ENCODE measurements at places on chromosomes 4 and X.

GRCh38 chrX:20147561-20147960, 5.9 kb upstream of the EIF1AX start:
- no peak for DNase-seq

DNA sequence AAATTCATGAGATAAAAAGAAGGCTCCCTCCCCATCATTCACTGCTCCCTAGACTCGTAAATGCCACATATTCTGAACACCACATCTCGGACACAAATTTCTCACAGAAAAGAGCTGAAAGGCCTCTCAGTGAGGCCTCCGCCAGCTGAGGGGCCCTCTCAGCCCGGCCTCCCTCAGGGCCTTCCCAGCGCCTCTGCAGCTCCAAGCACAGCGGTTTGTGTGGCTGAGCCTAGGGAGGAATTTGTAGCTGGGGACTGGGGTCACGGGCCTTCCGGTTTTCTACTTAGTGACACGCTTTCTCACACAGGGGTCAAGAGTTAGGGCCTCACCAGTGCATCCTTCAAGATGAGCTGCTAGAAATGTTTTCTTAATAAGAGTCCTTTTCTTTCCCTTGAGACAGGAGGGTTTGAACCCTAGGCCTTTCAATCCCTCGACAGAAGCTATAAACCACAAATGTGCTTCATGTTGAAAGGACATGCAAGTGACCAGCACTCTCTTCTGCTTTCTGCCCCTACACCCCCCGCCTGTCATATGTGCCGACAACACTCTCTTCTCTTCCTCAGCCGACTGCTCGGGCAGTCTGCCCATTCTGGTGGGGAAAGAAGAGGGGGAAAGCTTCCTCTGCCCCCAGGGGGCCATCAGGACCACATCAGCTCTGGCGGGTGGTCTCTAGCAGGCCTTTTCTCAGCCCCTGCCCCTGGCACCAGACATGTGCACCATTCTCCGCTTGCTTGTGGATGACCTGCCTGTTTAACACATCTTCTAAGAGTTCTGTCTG, 104.9 kb downstream of the CHIC2 start:
- DNase-seq = no peak

DNA sequence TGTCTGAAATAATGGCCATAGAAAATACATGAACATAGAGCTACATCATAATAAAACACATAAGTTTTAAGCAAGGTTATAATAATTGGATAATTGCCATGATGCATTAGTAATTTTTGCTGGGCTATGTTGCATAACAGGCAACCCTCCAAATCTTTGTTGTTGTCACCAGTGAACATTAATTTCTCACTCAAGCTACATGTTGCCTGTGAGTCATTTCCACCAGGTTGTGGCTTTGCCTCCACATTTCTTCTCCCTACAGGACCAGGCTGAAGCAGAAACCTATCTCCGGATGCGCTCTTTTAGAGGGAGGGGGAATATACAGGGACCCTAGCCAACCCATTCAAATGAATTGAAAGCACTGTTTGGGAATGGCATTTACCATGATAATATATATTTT, 347.7 kb downstream of the GABRG1 start:
- no peak for DNase-seq

DNA sequence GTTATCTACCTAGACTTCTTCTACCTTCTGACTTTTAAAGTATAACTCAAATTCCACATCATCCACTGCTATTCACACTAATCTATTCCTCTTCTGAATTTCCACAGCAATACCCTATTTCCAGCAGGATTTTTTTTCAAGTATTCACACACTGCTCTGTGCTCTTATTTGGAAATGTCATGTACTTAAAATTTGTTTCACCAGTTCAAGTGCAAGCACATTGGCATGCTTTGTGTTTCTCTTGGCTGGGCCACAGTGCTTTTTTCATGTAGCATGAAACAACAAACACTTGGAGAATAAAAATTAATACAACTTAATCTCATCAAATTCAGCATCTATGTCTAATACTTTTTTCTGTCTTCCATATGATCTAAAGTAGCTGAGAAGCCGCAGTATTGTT, 161.8 kb upstream of the PCDH18 start:
- DNase-seq = no peak

DNA sequence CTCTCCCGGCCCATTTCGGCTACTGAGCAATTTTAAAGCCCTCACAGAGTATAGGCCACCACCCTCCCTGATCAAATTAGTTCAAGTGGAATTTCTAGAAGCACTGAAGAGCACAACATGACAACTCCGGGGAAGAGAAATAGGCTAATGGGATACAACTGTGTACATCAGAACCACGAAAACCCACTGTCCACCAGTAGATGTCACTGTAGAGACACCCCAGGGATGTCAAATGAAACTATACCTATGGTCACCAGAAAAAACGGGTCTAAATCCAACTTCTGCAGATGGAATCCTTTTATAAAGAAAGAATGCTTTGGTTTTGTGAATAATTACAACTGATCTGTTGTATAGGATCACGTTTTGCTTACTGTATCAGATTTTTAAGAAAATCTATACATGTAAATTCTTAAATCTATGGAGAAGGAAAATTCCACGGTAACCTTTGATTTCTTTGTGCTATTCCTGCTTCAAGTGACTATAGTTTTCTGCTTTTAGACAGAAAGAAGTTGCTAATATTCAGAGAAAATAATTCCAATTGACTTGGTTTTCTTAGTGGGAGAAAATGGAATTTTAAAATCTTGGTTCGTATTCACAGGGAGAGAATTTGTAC, 29.5 kb upstream of the MAP3K15 start:
- peak; percentile 56 for DNase-seq

- no peak for DNase-seq
Measured at GRCh38 chr4:42327323-42327722, 70.0 kb upstream of the SHISA3 start.

- DNase-seq = no peak
Measured at GRCh38 chr4:154329268-154329868, 162.2 kb downstream of the DCHS2 start.

- no peak for DNase-seq
Measured at GRCh38 chr4:37748485-37748884, 62.3 kb upstream of the RELL1 start.

DNA sequence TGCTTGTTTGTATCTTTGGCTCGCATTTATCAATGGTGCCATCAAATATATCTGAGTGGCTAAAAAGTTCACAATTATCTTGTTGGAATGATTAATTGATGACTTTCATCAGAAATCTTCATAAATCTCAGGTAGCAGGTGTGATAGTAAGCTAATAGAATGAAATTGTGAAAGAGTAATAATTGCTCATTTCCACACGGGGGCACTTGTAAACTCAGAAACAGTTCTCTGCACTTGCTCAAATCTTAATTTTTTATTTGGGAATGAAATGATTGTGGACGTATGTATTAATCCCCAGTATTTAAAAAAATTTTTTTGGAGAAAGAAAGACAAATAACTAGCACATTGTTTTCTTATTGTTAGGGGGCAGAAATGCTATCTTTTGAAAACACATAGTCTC, 132.8 kb downstream of the DTHD1 start:
- no peak for DNase-seq

DNA sequence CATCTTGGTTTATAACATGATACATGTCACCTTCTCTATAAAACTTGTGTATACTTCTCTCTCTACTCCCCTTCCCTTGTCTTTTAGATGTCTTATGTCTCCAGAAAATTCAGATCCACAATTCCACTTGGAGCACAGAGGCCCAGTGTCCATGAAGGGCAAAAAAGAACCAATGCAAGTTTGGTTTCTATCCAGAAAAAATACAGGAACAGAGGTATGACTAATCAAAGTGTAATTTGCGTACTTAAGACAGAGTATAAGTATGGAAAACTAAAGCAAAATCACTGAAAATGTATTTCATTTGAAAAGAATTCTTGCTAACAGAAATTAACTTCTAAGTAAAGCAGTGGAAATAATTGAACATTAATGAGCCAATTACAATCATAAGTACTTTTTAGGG, 46.2 kb downstream of the GUCY1B1 start:
- no peak for DNase-seq

- DNase-seq = no peak
Measured at GRCh38 chrX:41145920-41146608, 60.8 kb downstream of the USP9X start.

- no peak for DNase-seq
Measured at GRCh38 chr4:177239477-177239876, 70.2 kb upstream of the NEIL3 start.

- DNase-seq = no peak
Measured at GRCh38 chrX:10106806-10107205, 50.0 kb upstream of the CLCN4 start.

GRCh38 chr4:139704915-139705485, 39.4 kb downstream of the MGST2 start:
- DNase-seq = no peak

DNA sequence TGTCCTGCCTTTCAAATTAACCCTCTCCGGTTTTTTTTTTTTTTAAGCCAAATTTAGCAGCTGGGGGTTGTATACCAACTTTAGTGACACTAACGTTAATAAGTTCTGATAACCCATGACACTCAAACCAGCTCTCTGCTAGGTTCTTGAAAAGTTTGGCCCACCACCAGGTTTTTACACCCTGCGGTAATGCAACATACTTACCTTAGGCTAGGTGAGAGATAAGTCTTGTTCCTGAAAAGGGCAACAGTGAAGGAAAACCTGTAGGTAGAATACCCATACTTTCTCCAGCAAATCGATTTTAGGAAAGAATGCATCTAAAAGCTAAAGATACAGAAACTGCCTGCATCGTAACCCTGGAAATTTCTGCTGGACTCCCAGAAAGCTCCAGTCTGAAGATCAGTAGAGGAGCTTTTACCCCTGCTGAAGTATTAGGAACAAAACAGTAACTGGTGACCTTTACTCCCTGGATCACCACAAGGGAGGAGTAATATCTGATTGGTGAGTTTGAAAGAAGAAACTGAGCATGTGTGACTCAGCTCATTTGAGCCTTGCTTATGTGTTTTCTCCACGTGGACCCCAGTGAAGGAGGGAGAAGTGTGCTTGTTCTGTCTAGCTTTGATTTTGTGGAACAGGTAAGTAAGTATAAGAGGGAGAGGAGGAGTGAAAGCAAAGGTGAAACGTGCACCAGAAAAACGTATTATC, 34.4 kb upstream of the COX18 start:
- DNase-seq = no peak

GRCh38 chr4:151014521-151015458, at the start of gene LRBA:
Gene LRBA, minus strand, starts transcription at chr4:151015284. Its CDS starts 642 bp downstream, at chr4:151014642.
- peak; percentile 86 for DNase-seq

DNA sequence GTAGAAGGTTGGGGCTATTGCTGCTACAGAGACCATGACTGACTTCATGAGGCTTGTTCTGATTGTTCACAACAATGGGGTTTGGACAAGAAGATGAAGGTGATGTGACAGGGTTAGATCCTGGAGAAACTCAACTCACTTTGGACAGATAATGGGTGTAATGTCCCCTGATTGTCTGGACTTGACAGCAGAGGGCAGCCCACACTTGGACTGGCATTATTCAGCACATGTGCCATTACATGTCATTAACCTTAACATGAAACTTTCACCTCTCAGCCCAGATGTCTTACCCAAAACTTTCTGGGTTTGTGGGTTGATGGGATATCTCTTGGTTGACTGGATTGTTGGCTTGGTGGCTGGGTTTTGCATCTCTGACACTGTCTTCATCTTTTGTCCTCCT, 101.5 kb downstream of the MXRA5 start:
- no peak for DNase-seq

GRCh38 chrX:117196481-117196880, 733.7 kb upstream of the CT83 start:
- DNase-seq = no peak

DNA sequence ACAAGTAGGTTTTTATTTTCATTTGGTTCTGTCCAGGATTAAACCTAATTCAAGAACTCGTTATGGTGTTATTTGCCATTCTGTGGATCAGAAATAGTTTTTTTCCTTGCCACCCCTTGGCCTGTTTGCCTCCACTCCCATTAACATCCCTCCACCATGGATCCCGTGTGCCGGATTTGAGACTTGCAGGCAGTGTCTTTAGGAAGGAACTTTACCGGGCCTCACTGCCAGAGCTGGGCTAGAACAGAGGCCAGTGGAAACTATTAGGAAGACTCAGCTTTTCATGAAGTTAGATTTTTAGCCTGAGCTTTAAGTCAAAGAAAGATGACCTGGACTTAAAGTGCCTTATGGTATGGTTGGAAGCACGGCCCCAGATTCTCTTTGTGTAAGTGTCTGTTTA, 2.4 kb downstream of the KLHL2 start:
- DNase-seq = no peak

- no peak for DNase-seq
Measured at GRCh38 chr4:107034996-107035818, 906 bp downstream of the DKK2 start.

DNA sequence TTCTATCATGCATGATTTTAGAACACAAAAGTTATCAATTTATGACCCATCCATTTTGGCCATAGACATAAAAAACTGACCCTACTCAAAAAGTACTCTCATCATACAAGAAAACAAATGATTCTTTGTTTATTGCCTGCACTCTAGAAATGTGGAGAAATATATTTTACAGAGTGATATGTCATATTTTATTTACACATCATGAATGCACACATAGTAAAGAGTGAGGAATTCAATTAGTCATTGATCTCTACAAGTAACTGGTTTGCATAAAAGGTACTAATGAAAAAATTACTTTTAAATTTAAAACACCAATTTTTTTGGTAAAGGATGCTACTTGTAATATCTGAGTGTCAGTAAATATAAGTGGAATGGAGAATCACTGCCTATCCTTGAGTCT, 242.5 kb upstream of the FAT4 start:
- DNase-seq = no peak

- DNase-seq = no peak
Measured at GRCh38 chrX:129845616-129846190, 2.0 kb upstream of the ZDHHC9 start.

DNA sequence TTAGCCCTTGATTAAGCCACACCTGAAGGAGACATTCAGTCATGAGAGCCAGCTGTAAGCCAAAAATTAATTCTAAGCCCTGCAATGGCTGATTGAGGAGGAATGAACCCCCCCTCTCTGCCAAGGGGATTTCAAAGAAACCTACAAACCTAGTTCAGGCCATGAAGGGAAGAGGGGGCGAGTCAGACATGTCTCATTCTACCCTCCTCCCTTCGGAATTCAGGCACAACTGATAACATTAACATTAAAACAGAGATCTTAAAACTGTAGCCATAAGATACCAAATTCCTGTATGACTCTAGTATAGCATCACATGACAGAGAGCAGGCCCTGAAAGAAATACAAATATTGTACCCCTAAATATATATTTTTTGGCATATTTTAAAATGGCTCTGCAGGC, 40.4 kb upstream of the AFAP1 start:
- DNase-seq = no peak

- DNase-seq = no peak
Measured at GRCh38 chr4:117376692-117377091, 291.3 kb upstream of the TRAM1L1 start.

DNA sequence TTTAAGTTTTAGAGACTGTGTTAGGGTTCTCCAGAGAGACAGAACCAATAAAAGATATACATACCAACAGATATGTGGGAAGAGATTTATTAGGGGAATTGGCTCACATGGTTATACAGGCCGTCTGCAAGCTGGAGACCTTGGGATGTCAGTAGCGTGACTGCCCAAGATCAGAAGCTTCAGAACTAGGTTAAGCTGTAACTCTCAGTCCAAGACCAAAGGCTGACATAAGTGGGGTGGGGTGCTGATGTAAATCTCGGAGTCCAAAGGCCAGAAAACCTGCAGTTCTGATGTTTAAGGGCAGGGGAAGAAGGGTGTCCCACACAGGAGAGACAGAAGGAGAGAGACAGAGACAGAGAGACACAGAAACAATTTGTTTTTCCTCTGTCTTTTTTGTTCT, 10.5 kb downstream of the CLDN34 start:
- DNase-seq = no peak

- no peak for DNase-seq
Measured at GRCh38 chr4:140485939-140486338, 12.2 kb downstream of the MGAT4D start.

GRCh38 chr4:186013419-186014186, 55.4 kb upstream of the TLR3 start:
- no peak for DNase-seq

Data from mucosa of gallbladder (tissue), 1 donor.